ENCODE measurements at places on chromosomes 11 and 22.

- no peak for DNase-seq
These were observed 13.9 kb downstream of the RBM4B start for GRCh38 chr11:66663741-66664296.

GRCh38 chr11:122779047-122779629 is 59.2 kb upstream of the CRTAM start:
- no peak for DNase-seq

DNA sequence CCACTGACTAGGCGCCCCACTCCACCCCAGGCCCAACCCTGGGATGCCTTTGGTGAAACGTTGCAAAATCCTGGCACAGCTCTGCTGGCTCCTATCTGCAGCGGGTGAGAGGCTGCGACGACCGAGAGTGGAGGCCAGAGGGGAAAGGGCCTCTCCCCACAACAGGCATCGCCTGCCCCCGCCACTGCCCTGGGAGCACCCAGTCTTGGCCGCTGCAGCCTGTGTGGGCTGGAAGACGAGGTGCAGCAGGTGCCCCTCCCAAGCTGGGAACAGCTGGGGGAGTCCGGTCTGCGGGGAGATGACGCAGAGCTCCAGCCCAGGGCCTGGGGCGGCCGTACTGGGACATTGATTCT is 4.2 kb upstream of the PIM3 start:
- DNase-seq, result no peak

DNA sequence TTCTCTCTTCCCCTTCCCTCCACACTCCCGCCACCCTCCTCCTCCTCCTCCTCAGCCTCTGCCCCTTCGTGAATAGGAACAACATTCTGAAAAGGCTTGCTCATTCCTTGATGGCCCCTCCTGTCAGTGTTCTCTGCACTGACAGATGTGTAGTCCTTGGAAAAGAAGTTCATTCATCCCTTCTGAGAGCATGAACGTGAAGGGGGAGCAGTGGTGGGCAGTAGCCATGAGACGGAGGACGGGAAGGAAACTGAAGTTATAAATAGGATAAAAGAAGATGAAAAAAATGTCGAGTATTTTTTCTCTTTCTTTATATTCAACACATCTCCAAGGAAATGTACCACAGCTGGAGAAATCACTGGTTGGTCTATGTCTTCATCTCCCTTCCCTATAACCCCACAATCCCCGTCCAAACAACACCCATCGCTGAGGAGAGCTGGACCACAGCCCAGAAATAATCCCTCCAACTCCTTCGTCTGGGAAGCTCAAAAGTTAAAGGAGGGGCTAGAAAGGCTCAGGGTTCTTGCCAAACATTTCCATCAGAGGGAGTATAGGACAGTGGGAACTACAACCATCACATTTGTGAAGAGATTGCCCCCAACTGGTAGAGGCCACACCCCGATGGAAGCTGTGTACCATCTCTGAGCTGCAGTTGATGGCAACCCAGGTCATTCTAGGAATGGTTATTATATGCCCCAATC is 33.5 kb downstream of the ETS1 start:
- peak; percentile 48 for DNase-seq

DNA sequence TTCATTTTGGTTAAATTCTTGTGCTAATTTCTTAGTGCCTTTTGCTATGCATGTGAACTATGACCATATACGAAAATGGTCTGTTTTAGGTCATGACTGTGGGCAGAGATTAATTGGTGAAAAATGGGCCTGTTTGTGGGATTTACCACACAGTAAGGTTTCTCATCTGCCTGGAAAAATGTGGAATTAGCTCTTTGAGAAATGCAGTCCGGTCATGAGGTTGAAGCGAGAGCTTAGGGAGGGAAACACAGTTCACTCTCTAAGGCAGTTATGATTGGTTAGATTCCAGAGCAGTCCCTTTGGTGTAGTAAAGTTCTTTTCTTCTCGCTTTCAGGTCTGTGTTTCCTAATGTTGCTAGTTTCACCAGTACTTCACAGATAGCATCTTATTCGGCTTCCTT is 1.2 kb upstream of the PDE3B start:
- no peak for DNase-seq

GRCh38 chr11:64720640-64721358 is 2.2 kb downstream of the NRXN2 start:
- no peak for DNase-seq

- no peak for DNase-seq
These were observed 7.2 kb upstream of the TRABD start for GRCh38 chr22:50178471-50178864.

DNA sequence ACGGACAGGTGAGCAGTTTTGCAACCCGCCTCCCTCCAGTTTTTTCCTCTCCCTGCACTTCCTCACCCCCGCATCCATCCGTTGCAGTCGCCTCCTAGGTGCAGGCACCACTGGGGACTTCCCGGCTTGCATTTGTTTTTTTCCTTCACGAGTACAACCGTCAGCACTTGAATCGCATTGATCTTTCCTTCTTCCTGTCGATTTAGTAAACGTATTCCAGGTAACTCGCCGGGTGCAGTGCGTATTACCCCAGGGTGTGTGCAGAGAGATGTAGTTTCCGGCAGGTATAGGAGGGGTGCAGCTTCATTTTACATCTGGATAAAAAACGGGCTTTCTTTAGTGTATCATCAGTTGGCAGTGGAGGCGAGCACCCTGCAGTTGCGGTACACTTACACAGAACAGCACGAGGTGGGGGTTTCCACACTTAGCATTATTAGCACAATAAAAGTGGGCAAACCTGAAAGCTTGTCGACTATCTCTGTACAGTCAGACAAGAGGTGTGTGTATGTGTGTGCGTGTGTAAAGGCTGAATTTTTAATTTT is at the start of gene SORL1-AS1:
Gene SORL1-AS1 (minus strand): TSS at position 359 of the 542 bp plus-strand sequence.
- DNase-seq, result no peak

DNA sequence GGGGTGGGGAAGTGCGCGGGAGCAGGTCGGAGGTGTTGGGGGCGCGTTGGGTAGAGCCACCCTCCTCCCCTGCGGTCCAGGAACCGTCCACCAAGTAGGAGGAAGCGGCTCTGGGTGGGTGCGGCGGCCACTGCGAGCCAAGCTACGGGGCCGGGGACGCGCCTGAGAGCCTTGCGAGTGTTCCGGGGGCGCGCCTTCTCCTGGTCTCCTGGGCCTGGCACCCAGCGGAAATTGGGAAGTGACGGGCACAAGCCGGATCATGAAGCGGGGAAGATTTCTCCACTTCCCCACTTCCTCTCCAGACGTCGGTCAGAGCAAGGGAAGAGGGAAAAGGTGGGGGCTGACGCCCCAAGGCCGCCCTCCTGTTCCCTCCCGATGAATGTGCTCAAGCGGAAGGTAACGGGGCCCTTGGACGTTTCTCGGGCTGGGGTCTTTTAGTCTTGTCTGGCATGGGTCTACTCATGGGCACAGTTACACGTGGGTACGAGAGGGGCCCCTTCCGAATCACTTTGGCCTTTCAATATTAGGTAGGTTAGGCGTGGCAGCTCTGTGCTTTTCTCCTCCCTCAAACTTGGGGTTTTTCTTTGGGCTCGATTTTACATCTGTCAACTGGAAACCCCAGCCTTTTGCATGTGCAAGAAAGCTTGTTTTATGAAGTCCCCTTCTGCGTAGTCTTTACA is 865 bp downstream of the RBM14 start:
- no peak for DNase-seq

DNA sequence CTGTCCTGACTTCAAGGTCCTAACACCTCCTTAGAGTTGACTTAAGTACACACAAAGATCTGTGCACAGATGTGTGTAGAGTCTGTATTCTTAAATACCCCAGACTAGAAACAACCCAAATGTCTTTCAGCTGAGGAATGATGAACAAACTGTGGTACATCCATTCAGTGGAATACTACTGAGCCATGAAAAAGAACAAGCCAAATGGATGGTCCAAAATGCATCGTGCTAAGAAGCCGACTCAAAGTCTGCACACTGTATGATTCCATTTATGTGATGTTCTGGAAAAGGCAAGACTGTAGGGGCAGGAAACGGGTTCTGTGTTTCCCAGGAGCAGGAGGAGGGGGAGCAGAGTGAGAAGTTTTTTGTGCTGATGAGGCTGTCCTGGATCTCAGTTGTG is 56.7 kb upstream of the LINC01488 start:
- DNase-seq, result no peak

GRCh38 chr11:119684361-119685110 is 44.5 kb downstream of the NECTIN1 start:
- no peak for DNase-seq

DNA sequence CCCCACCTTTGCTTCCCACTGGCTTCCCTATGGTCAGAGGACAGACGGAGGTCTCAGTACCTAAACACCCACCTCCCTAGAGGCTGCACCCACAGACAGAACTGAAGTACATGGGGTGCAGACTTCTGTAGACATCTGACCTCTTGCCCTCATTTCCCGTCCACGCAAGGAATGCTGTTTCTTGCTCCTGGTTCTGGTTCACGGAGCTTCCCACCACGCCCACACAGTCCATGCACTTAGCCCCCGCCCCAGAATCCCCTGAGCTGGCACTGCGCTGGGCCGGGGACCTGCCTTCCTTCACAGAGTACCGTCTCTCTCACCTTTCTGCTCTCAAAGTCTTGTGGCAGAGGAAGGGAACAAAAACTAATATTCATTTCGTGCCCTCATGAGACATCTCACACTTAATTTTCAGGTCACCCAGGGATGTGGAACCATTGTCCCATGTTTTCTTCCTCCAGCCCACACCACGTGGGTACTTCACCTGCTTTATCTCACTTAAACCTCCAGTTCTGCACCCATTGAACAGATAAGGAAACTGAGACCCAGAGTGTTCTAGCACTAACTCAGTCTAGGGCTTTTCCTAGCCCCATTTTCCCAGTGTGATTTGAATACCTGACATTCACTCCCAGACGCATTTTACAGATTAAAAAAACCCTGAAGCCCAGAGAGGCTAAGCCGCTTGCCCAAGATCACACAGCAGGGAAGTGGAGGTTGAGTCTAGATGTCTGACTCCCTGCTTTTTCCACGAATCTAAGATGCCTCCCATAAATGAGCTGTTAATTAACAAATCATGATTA is 5.7 kb downstream of the TMPRSS6 start:
- DNase-seq, result no peak
